Activated CD8-positive, alpha-beta T cell treated with anti-CD3 and anti-CD28 coated beads for 36 hours (primary cell): ENCODE measurements at places on chromosomes 6 and 20. TPM values are rescaled to one million over a fixed set of nuclear protein-coding genes. Genes with fewer than 3 reads are reported as not detected.

Gene ASIP
- not detected for total RNA-seq

Gene EHMT2
- total RNA-seq: 55.4 TPM

Gene LIN28B
- not detected for total RNA-seq

Gene EGFL8
- total RNA-seq: 14.0 TPM

Gene PTCHD4
- not detected for total RNA-seq

Gene BEND6
- total RNA-seq: not detected
